ENCODE measurements at places on chromosomes 2 and 18.

- no peak for DNase-seq
Measured at GRCh38 chr2:200624658-200625057, 38.8 kb downstream of the AOX1 start.

DNA sequence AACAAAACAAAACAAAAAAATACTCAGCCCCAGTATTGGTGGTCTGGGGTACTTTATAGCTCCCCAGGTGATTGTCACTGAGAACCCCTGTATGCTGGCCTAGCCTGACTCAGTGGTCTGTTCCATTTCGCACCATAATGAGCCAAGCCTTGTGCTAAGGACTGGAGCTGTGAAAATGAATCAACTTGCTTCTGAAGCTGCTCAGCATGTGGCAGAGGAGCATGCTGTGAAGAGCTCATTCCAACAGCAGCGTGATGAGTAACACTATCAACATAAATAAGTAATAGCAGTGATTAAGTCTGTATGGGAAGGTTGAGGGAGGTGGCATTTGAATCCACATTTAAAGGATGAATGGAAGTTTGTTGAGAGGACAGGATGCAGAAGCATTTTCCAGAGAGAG is 67.2 kb upstream of the ATL2 start:
- no peak for DNase-seq

GRCh38 chr2:113133704-113134598 is 6.6 kb downstream of the IL1RN start:
- DNase-seq: no peak

GRCh38 chr2:109531896-109532727 is 81.7 kb downstream of the SEPTIN10 start:
- DNase-seq: no peak

DNA sequence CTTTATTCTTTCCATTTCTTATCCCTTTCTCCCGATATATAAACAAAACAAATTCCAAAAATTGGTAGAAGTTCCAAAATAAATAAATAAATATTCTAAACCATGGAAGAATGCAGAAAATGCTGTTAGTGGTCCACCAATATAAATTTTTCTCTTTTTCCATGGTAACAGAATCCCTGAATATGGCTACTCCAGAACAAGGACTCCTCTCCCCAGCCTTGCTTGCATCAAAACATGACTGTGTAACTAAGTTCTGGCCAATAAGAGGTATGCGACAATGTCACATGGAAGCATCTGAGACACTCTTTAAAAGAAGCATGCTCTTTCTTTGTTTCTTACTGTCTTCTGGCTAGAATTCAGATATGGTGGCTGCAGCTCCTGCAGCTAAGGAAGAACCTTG is 325.1 kb upstream of the TANK start:
- no peak for DNase-seq

- DNase-seq: no peak
Measured at GRCh38 chr2:37849911-37850310, 75.2 kb upstream of the RMDN2 start.

DNA sequence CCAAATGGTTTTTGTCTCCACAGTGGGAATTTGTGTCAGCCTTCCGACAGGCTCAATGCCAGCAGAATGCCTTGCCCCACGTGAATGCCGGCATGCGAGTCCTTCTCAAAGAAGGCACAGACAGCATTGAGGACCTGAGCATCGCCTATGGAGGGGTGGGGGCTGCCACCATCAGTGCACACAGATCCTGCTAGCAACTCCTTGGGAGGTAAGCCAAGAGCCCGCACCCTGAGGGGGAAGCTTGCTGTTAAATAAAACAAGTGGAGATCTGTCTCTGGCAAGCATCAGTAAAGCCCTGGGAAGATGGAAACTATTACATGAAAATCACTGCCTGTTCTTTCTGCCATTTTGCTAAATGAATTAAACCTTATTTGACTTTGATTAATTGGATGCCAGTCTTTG is 67.5 kb upstream of the BZW1 start:
- DNase-seq: no peak

DNA sequence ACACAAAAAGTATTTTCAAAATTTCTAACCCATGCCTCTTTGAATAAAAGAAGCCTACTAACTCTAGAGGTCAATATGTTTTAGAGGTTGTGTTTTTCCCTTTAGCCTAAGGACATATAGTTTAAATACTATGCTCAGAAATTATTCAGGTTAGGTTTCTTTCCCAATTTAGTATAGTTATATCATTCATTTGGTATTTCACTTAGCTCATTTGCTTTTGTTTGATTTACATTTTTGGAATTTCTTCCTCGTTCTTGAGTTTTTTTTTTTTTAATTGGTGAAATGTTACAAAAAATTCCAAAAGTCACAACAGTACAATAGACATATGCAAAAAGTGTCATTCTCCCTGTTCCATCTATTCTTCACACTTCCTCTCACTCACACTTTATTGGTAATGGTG is 371.3 kb upstream of the TNP1 start:
- no peak for DNase-seq

DNA sequence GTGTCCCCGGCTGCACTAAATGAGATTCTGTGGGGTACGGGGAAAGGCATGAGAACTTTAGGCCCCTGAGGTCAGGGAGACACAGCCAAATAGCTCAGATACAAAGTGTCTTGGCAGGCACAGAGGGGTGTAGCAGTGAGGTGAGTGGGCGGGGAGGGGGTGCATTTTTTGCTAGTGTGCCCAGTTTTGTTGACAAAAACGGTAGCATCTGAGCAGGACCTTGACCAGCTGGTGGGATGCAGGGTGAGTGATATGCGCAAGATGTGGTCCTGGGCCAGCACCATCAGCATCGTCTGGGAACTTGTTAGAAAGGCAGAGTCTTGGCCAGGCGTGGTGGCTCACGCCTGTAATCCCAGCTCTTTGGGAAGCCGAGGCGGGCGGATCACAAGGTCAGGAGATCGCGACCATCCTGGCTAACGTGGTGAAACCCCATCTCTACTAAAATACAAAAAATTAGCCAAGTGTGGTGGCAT is 127.3 kb upstream of the LGALSL start:
- DNase-seq: no peak

DNA sequence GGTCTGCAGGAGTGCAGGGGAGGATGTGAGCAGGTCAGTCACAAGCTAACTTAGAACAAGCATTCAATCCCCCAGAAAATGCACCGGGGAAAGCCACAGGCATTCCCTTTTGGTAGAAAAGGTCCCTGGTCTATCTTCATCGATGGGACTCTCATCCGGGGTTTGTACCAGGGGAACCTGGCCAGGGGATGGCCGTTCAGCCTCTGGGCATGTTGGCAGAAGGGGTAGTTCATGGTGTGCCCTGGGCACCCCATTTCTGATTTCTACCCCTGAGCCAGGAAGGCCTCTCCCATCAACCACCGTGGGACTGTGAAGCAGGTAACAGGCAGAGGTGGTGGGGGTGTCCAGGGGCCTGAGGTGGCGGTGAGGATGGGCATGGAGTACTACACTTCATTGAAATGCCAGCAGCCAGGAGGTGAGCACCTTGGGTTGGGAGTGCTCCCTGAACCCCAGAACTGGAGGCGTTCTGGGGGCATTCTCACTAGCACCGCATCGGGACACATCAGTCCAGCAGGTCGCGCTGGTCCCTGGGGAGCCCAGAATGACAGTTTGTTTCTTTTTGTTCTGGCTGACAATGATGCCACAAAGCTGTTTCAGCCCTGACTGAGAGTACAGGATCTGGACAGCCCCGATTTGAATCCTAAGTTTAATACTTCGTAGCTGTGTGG is 172.3 kb downstream of the SMAD7 start:
- no peak for DNase-seq

DNA sequence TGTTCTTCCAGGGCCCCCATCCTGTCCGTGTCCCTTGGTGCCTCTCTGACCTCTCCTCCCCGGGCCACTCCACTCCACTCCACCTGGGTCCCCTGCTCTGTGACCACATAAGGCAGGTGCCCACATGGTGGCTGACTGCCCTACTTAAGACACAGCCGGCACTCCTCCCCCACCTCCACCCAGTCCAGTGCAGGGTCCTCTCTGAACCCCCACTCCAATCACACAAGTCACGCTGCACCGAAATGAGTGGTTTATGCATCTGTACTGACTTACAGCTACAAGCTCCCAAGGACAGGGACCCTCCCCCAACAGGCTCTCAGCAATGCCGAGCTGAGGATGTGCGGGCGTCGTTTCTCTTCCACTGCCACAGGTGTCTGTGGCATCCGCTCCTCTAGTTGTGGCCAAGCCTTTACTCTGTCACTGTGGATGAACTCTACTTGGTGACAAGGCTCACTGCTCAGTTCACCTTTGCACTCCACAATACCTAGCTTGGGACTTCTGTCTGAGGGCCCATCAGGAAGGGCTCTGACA is 48.3 kb downstream of the TFCP2L1 start:
- DNase-seq: no peak

DNA sequence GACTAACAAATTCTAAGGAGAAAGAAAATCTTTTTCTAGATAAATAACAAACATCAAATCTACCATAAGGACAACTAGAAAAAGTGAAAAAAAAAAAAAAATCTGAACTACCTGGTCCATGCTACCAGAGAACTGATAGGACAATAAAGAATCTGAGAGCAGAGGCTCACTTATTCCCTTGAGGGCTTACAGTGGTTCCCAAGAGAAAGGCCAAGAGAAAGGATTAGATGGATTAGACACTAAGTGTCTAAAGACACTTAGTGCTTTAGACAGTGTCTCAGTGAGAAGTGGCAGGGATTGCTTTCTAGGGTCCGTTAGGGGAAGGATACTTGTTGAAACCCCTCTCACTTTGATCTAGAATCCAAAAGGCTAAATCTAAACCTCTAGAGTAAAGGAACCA is 78.2 kb downstream of the COA5 start:
- DNase-seq: no peak

GRCh38 chr2:74072565-74072964 is 75.1 kb downstream of the BOLA3 start:
- no peak for DNase-seq

- DNase-seq: no peak
Measured at GRCh38 chr18:9387891-9388290, 53.3 kb downstream of the TWSG1 start.

DNA sequence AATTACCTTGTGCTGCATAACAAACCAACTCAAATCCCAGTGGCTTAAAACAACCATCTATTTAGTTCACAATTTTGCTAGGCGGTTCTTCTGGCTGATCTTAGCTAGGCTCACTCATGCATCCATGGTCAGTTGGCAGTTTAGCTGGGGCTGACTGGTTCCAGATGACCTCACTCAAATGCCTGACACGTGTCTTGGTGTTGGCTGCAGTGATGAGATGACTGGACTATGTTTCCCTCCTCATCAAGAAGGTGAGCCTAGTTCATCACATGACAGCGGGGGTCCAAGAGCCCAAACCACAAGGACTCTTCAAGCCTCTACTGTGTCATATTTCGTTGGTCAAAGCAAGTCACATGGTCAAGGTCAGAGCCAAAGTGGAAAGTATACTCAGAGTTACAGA is 42.7 kb upstream of the ACTR3 start:
- no peak for DNase-seq

GRCh38 chr18:35506024-35506712 is 8.4 kb upstream of the INO80C start:
- DNase-seq: no peak

DNA sequence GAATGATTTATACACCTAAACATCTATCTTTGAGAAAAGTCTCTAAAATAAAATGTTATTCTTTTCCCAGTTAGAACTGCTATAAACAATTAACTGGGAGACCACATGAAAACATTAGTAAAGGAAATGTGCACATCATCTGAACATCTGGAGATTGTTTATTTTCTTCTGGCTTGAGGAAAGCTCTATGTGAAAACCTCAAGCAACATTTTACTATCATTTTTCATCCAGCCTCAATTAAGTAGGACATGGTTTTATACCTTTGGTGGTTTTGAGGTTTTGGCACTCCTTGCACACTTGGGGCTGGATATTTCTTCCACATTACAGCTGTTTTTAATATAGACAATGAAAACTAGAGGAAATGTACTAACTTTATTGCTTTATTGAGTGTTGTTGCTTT is 609.5 kb upstream of the SLC8A1 start:
- DNase-seq: no peak

GRCh38 chr2:42450136-42450535 is 43.6 kb downstream of the KCNG3 start:
- DNase-seq: no peak

GRCh38 chr2:168521053-168521741 is 65.1 kb downstream of the CERS6 start:
- DNase-seq: no peak

DNA sequence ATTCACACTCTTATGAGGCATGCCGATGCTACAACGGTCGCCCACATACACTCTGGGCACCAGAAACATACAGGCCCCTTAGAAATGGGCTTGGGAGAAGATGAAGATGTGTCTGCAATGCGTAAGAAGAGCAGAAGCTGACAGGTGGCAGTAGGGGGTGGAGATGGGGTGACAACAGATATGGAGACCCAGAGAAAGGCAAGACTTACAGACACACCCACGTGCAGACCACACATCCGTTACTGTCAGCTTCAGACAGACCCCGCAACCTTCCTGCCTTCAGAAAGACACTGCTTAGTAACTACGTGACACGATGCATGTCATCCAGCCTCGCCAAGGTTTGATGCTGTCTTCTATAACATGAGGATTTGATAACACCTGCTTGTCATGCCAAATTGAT is 89.5 kb downstream of the ZFP36L2 start:
- DNase-seq: peak; percentile 60
